ENCODE measurements at places on chromosomes 3 and 15.

DNA sequence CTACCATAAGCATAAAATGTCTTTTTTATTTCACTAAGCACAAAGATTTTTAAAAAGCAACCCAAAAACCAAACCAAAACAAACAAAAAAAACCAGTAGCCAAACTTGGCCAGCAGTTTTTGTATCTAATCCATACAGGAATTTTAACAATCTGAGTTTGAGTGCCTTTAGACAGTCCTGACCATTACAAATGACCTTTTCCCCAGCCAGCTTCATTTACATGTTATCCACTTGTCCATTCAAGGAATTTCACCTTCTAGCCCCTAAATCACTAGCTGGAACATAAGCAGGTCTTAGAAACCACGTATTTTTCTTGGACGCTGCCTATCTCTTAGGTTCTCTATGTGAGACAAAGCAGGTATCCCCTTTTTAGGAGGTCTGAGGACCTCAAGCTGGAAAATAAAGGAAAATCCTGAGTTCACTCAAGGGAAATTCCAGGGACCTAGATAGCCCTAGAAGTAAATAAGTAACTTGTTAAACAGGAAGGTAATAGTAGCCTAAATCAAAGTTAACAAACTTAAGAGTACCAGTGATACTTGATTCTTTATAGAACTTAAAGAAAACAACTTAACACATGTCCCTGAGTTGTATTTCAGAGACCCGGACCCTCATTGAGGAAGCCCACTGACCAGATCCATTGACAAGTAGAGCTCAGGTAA lies 34.2 kb downstream of the CIP2A start:
- no peak for DNase-seq

DNA sequence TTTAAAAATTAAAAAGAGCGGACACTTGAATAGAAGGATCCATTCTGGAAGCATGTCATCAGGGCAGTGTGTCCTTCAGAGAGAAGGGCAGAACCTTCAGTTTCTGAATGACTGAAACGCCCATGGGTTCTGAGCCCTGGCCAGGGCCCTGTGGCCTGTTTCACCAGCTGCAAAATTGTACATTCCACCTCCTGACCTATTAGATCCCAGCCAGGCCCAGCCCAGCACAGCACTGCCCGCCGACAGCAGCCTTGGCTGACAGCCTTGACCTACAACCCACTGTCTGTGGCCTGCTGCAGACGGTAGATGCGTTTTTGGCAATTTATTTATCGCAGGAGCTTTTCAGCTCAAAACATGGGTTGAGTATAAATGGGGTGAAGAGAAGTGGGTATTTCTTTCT lies 5.9 kb upstream of the POLG start:
- no peak for DNase-seq

DNA sequence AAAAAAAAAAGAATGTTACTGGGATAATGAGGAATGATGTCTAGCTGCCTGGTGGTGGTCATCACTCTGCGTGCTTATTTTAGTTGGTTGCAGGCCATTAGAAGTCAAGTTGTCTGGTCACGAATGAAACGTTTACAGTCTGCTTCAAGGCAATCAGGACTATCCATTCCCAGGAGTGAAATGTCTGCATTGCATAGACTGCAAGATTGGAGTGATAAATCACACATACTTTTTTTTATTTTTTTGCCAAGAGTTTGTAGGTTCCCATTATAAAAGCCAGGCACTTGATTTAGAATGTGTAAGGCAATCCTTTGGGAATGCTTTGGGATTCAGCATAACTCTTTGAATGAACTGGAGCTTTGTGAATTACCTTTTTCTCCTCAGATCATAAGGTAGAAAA lies 132.3 kb downstream of the STAC start:
- no peak for DNase-seq

GRCh38 chr15:89498574-89498906 lies 2.2 kb upstream of the RHCG start:
- DNase-seq = no peak

DNA sequence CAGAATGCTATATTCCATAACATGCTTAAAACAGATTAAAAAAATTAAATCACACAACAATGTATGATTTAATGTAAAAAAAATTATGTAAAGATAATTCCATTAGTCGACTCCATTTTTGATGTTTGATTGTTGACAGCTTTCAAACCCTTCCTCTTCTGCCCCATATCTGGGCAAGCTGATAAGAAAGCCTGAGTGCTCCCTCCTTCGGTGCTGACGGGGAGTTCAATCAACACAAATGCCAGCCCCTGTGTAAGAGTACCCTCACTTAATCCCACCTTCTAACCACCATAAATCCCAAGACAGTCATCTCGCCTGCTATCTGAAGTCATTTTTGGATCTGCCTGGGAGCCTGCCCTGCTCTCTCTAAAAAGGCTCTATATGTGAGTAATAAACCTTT lies 59.8 kb upstream of the IP6K2 start:
- DNase-seq = no peak

Data from GM12891 (cell line).